Activated CD8-positive, alpha-beta memory T cell treated with anti-CD3 and anti-CD28 coated beads for 48 hours (primary cell): ENCODE measurements at places on chromosomes 16 and 17.

DNA sequence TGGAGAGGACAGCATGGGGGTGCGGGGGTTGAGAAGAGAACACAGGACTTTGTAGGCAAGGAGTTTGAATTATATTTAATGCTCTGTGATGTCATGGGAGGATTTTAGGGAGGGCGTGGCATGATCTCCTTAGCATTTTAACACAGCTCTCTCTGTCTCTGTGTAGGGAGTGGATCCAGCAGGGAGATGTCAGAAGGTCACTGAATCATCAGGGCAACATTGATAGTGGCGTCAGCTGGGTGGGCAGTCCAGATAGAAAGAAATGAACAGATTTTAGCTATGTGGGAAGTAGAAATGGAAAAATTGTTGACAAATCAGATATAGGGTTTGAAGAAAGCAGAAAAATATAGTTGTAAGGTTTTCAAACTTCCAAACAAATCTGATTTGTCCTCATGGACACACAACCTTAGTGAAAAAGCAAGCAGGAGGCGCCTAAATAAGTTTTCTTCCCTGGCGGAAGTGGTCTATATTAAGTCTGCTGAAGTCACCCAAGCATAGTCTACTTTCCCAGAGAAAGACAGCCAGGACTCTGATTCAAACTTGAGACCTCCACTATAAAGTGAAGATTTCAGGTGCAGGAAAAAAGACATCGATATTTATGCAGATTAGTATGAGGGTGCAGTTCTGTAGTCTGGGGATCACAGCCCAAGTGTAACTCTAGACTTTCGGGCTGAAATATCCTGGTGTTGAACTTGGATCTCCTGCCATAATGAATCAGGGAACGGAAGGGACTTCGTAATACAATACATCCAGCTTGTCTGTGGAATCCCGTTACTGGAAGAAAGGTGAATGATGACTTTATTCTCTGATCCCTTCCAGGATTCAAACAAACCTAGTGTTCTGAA is 10.1 kb upstream of the PCTP start:
- DNase-seq, result no peak

DNA sequence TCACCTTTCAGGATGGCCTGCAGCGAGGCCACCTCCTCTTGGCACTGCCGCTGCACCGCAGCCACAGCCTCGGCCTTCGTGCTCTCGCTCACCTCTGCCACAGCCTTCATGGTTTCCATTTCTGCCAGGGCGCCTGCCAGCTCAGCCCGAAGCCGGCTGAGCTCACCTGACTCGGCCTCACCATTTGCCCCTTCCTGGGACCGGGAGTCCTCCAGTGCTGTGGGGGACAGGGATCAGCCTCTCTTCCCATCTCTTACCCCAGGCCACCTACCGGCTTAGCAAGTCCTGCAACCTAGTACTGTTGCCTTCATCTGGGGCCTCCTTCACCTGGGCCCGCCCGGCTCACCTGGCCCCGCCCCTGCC is 658 bp downstream of the RABEP2 start:
- DNase-seq, result no peak

DNA sequence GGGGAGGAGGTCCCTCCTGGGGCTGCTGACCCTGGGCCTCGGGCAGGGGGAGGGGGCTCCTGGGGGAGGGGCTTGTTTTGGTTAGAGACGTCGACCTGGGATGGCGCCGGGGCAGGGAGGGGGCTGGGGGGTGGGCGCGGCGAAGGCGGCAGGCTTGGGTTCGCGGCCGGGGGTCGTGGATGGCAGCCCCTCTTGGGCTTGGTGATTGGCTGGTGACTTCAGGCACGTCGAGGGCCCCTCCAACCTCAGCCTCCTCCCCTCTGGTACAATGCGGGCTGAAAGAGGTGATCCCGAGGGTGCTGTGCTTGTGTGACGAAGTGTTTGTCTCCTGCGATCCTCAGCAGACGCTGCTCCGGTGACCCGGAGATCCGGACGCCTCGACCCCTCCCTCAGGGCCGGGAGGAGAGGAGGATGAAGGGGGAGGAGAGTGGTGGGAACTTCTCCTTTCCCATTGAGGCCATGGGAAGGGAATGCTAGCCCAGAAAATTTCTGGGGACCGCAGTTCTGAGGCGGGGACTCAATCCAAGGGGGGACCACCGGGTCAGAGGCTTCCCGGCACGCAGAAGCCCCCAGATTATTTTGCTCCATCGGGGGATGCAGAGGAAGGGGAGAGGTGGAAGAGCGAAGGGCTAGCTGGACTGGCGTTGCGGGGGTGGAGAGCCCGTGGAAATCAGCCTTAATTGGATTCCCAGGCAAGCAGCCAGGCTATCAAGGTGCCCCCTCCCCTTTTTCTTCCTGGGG is 43.9 kb downstream of the RAI1 start:
- DNase-seq, result no peak

DNA sequence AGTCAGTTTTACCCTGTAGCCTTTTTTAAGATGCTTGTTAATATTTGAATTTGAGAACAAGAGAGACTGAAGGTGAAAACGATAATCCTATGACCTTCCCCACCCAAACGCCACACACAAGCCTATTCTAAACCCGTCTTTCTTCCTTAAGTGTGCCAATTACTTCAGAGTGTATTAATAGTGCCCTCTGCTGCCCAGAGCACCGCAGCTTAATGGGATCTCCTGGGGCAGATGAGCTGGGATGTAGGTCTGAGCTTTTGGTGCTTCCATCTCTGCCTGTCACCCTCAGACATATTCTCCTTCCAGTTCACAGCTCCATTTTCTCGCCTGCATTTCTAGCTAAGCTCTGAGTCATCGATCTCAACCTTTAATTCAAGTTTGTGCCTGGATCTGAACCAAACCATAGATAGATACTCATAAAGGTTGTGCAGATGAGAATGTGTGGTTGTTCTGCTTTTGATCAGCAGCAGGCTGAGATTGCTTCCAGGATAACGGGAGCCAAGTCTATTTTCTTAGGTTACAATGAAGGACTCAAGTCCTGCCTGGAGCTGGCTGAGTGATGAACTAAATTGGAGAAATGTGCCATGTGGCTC is 46.4 kb upstream of the CDH13 start:
- no peak for DNase-seq

- no peak for DNase-seq
These were observed 151.0 kb upstream of the RBL2 start for GRCh38 chr16:53282975-53283946.

DNA sequence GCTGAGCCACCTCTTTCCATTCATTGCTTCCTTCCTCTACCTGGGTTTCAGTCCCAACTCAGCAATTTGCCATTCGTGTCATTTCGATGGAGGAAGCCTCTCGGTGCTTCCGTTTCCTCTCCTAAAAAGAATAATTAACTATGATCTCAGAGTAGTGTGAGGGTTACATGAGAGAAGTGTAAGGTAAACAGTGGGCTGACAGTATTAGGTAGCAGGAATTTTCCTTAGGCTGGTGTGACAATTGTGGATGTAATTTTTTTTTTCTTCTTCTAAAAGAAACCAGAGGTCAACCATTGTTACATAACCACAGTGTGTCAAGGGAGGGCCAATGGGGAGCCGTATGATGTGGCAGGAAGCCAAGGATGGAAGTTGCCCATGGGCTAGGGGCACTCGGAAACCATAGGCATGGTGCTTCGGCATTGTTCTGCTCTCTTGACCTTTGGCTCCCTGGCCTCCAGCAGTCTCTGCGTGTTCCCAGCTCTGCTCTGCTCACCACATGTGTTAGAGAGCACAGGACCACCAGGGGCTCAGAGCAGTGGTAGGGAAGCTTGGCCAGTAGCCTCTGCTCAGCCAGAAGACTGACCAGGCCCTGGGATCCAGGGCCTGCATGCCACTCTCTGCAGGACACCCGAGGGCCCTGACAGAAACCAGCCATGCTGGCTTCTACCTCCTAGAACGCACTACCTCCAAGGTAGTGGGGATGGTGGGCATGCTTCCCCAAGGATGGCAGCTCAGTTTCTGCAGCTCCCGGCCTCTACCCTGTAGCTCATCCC is 2.0 kb upstream of the TOP2A start:
- DNase-seq, result no peak

DNA sequence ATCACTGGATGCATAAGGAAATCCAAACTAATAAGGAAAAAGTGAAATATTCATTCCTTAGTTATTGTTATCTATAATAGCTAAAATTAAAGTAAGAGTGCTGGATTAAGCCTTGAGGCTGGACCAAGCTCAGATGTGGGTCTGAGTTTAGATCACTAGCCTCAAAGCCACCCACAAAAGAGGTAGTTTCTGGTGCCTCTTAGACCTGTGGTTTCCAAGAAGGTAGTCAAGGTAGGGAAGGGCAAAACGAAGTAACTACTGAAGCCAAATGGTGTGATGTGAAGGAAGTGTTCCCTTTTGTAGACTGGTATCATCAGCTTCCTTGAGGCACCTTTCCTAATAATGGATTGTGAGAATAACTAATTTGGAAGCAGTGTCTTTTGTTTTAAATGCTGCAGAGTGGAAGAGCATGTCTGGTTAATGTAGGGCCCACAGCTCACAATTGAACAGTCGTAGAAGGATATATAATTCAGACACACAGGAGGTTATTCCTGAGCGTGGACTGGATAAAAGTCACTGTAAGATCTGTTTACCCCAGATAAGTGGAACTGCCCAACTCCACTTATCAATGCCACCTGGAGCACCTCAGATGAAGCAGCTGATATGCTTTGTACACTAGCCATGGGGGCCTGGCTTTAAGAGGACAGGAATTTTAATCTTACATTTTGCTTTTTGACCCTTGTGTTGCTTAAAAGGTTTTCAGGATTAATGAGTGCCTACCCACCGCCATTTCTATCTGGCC is 31.7 kb upstream of the LCMT1 start:
- no peak for DNase-seq

GRCh38 chr17:58210922-58211321 is 8.1 kb downstream of the MKS1 start:
- no peak for DNase-seq

GRCh38 chr17:31580706-31581490 is 189.4 kb downstream of the RAB11FIP4 start:
- no peak for DNase-seq

DNA sequence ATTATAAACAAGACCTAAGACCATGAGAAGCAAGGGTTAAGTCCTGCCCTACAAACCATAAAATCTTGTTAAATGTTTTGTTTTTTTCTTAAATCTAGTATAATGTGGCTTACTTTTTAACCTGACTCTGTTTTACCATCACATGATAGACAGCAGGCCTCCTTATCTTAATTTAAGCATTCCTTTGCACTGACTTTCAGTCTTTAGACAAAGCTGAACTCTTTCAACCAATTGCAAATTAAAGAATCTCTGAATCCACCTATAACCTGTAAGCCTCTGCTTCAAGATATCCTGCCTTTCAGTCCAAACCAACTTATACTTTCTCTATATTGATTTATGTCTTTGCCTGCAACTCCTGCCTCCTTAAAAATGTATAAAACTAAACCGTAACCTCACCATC is 478.5 kb downstream of the GRIN2A start:
- no peak for DNase-seq

GRCh38 chr17:20783091-20783490 is 203.6 kb downstream of the CDRT15L2 start:
- DNase-seq, result no peak

DNA sequence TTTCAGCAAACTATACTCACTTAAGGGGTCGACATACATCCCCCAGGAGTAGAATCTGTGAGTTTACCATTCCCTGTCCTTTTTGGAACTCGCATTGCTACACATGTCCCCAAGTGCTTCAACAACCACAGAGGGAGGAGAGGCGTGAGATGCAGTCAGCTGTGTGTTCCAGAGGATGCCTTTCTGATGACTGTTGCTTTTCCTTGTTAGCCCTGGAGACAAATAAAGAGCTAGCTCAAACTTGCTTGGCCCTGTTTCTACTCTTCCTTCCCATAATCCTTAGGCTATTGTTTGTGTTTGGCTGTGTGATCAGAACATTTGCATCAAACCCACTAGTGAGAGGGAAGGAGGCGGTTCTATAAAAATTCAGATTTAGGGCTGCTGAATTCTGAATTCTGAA is 264.0 kb downstream of the ENGASE start:
- no peak for DNase-seq

GRCh38 chr17:7440834-7441195 is 1.5 kb downstream of the FGF11 start:
- DNase-seq, result no peak

DNA sequence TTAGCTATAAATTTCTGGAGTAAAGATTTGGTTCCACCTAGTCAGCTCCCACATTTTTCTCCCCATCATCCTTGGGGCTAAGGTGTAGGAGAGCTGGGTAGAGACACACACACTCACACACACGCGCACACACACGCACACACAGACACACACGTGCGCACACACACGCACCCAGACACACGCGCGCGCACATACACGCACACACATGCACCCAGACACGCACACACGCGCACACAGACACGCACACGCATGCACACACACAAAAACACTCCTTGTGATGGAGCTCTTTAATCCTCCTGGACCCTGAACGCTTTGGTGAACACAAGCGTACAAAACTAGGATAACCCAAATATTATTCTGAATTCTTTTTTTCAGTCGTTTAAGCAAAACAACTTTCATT is 253.6 kb downstream of the C16orf95 start:
- no peak for DNase-seq

DNA sequence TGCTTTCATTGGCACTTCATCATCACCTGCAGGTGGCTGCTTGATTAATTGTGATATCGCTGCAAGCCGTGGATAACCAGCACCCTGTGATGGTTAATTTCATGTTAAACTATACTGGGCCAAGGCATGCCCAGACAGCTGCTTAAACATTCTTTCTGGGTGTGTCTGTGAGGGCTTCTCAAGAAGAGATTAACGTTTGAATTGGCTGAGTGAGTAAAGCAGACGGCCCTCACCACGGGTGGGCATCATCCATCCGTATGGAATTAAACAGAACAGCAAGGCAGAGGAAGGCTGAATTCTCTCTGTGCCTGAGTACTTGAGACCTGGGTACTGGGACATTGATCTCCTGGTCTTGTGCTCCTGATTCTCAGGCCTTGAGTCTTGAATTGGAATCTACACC is 7.1 kb upstream of the ZNF213 start:
- DNase-seq, result no peak

DNA sequence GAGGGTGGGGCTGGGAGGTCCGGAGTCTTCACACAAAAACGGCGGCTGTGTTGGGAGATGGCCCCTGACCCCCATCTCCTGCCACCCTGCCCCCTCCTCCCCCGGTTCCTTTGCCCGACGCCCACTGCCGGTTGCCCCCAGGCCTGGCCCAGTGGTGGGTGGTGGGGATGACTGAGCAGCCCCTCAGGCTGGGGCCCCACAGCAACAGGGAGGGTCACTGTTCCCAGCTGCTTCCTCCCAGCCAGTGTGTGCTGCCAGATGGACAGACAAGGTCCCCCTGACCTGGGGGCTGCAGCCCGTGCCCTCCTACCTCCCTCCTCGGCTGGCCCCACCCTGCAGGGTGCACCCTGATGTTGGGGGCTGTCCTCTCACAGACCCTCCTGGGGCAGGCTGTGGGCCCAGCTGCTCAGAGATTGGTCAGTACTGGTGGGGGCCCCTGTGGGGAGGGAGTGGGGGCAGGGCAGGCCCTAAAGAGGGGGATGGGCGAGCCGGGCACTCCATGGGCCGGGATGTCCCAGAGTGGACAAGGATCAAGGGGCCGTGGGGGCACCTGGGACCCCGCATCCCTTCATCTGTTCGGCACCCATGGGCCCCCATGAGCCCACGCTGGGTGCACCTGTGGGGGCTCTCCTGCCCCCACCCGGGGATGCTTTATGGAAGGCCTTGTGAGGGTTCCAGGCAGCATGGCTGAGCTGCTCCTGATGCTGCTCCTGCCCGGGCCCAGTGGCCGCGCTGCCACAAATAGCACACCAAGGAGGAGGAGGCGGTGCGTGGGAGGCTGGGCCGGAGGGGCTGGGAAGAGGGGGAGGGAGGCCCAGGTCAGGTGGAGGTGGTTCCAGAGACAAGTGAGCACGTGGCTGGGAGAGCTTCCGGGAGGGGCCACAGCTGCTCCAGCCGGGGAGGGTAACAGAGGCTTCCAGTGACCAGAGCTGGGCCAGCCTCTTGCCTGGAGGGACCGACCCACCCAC is 5.1 kb downstream of the C1QTNF8 start:
- no peak for DNase-seq
